ENCODE measurements at places on chromosomes 2 and 18.

GRCh38 chr18:62925031-62925688 is 209.8 kb downstream of the PHLPP1 start:
- DNase-seq, result no peak

GRCh38 chr2:232022718-232023117 is 61.2 kb downstream of the DIS3L2 start:
- DNase-seq, result no peak

DNA sequence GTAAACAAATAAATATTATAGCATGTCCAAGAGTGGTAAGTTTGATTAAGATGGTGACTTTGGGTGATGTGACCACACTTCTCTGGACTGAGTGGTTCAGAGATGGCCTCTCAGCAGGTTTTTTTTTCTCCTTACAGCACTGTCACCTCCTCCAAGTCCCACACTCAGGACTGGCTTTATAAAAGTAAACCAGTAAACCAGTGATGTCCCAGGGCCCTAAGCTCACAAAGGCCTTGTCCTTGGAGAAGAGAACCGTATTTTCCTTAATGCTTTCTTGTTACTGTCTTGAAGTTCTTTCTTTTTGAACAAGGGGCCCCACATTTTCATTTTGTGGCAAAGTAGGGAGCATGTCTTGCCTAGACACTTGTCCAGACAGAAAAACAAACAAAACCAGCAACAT is 274.0 kb downstream of the MYCN start:
- DNase-seq, result no peak

DNA sequence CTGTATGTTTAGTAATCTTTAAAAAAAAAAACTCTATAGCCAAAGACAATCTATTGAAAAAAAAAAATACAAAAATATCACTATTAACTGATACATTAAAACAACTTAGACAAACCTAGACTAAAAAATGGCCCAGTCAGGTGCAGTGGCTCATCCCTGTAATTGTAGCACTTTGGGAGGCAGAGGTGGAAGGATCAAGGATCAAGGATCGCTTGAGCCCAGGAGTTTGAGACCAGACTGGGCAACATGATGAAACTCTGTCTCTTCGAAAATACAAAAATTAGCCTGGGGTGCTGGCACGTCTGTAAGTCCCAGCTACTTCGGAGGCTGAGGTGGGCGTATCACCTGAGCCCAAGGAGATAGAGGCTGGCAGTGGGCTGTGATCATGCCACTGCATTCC is 16.1 kb downstream of the ESCO1 start:
- no peak for DNase-seq

DNA sequence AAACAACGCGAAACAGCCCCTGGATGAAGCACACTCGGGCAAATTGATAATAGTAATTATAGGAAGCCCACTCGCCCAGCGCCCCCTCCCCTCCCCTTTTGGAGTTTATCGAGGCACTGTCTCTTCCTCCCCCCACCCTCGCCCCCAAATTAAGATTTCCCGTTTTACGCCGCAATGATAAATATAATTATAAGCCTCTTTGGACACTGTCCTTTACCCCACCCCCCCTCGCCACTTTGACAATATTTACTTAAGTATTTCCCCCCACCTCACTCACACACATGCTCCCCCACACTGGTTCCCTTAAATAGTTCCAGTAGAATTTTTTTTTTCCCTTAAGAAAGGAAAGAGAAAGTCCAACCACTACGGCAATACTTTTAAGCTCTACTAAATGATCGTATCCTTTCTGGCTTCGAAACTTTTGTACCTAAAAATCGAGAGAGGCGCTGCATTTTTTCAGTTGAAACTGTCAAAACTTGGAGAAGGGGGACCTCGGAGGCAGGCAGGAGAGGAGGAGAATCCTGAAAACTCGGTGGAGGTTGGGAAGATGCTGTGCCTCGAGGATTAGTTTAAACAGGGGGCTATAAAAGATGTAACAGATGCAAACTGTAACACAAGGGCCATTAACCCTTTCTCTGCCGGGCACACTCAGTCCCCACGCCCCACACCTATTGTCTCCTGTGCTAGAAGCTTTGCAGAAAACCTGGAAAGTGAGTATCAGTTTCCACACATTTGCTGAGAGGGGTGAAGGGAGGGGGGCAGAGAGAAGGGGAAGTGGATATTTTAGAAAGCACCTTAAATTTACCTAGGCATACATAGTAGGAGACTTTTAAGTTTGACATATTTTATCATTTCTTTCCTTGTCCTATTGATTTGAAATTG is 1.8 kb downstream of the ZEB2 start:
- DNase-seq, result peak; percentile 50

DNA sequence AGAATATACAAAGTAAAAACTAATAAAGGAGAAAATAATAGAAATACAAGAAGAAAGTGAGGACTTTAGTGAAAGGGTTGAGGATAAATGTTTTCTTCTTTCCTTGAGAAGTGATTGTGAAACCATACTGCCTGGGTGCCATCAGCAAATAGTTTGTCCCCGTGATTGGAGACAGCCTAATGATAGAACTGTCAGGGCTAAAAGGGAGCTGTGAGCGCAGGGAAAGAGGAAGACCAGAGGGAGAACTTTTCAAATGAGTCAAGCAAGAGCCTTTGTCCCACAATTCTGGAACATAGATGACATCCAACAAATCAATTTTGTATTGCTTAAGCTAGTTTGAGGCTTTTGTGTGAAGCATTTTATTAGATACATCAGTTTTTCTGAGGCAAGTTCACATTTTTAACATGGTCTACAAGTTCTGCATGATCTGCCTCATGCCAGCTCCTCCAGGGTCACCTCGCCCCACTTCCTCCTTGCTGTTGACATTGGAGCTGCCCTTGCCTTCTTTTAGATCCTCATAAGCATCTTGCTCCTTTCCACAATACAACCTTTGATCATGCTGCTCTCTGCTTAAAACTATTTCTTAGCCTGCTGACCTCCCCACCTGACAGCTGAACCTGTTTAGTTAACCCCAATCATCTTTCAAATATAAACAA is 213.4 kb upstream of the REG3G start:
- no peak for DNase-seq

DNA sequence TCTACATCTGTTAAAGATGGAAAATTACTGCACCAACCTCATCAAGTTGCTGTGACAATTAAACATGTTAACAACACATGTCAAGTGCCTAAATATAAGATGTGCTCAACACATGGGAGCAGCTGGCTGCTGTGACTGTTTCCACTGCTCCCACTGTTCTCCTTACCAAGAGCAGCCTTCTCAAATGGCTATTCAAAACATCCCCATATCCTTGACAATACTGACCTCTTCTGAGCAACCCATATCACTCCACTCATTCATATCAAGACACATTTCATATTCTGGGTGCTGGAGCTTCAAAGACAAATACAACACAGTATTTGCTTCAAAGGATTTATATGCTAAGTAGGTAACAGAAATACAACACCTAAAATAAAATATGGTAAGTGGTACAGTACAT is 60.3 kb downstream of the PIAS2 start:
- no peak for DNase-seq

- DNase-seq, result no peak
These were observed 2.7 kb upstream of the TMBIM1 start for GRCh38 chr2:218295029-218295428.

GRCh38 chr2:238285653-238286082 is 2.7 kb downstream of the PER2 start:
- no peak for DNase-seq

Data from hematopoietic multipotent progenitor cell treated with erythropoietin and hydrocortisone succinate and interleukin-3 and kit ligand, for 15 days (in vitro differentiated cells).